ENCODE measurements at places on chromosomes 5 and 9. TPM values are rescaled to one million over a fixed set of nuclear protein-coding genes. Genes with fewer than 3 reads are reported as not detected.

Gene LCN1
- total RNA-seq: not detected

Gene IL9
- not detected for total RNA-seq

Gene MYORG
- 7.8 TPM for total RNA-seq

Gene INSYN2B
- 5.6 TPM for total RNA-seq

Gene OR1J2
- total RNA-seq: not detected

Gene LAMC3
- 0.37 TPM for total RNA-seq

Gene ECSCR
- 1.1 TPM for total RNA-seq

Gene FAM163B
- not detected for total RNA-seq

Gene GM2A
- total RNA-seq: 3.5 TPM

Gene ADAMTS2
- total RNA-seq: 0.11 TPM

Gene EDIL3
- total RNA-seq: 6.6 TPM

Gene PAX5
- total RNA-seq: 5.5 TPM

Gene PTPA
- total RNA-seq: 157 TPM

Gene SKP2
- total RNA-seq: 154 TPM

Gene ABO
- total RNA-seq: not detected

Gene PCDHGA8
- 2.2 TPM for total RNA-seq

Gene TAL2
- total RNA-seq: not detected

Gene PCDHGB2
- 6.2 TPM for total RNA-seq

Gene TSLP
- 0.61 TPM for total RNA-seq

Gene PDE8B
- 0.85 TPM for total RNA-seq

Gene OGN
- 0.95 TPM for total RNA-seq

Gene CCDC112
- total RNA-seq: 13.4 TPM

Gene CARTPT
- not detected for total RNA-seq

Gene PRKAA1
- total RNA-seq: 114 TPM

Gene SPATA31C1
- total RNA-seq: not detected

Gene OR1L8
- total RNA-seq: not detected

Gene CCNI2
- total RNA-seq: 0.11 TPM

Gene LIFR
- 44.2 TPM for total RNA-seq

Gene CORO2A
- 0.68 TPM for total RNA-seq

Gene CDKN2B
- total RNA-seq: not detected

Gene SEMA6A
- total RNA-seq: 10.6 TPM

Gene FOXD4
- total RNA-seq: not detected

Gene NTNG2
- total RNA-seq: 3.0 TPM

Gene ZNF618
- total RNA-seq: 36.5 TPM

Gene ARRDC3
- 46.3 TPM for total RNA-seq

Gene RRAGA
- 34.9 TPM for total RNA-seq

Gene PCDHA12
- total RNA-seq: 10.7 TPM

Gene KCNN2
- 0.17 TPM for total RNA-seq

Gene FRMPD1
- total RNA-seq: not detected

Gene BTNL8
- not detected for total RNA-seq

Data from A673 (cell line).